ENCODE measurements at places on chromosomes 5 and 9.

- DNase-seq: no peak
Observed at GRCh38 chr5:75611311-75612225, at the start of gene ANKDD1B. Gene ANKDD1B (plus strand): TSS chr5:75611453. CDS start chr5:75611635, 182 bp downstream.

DNA sequence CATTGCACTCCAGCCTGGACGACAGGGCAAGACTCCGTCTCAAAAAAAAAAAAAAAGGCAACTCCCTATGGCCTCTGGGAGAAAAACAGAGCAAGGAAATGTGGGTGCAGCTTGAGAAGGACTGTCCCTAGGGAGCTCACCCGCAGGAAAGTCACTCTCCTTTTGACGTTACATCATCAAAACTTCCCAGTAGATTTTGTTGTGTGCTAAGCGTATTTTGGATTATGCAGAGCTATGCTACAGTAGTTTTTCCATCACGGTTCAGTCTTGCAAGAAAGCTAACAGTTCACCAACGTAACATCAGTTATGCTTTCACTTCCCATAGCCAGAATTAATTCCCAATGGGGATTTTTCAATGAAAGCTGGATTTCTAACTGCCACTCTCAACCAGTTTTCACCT lies 138.8 kb downstream of the HSD17B3 start:
- no peak for DNase-seq

DNA sequence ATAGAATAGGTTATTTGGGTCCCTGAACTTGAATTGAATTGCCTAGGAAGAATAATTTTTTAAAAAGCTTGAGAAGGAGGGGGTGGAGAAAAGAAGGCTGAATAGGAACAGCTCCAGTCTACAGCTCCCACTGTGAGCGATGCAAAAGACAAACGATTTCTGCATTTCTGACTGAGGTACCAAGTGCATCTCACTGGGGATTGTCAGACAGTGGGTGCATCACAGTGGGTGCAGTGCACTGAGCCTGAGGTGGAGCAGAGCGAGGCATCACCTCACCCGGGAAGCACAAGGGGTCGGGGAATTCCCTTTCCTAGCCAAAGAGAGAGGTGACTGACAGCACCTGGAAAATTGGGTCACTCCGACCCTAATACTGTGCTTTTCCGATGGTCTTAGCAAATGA lies 782.2 kb upstream of the RGMB start:
- no peak for DNase-seq

DNA sequence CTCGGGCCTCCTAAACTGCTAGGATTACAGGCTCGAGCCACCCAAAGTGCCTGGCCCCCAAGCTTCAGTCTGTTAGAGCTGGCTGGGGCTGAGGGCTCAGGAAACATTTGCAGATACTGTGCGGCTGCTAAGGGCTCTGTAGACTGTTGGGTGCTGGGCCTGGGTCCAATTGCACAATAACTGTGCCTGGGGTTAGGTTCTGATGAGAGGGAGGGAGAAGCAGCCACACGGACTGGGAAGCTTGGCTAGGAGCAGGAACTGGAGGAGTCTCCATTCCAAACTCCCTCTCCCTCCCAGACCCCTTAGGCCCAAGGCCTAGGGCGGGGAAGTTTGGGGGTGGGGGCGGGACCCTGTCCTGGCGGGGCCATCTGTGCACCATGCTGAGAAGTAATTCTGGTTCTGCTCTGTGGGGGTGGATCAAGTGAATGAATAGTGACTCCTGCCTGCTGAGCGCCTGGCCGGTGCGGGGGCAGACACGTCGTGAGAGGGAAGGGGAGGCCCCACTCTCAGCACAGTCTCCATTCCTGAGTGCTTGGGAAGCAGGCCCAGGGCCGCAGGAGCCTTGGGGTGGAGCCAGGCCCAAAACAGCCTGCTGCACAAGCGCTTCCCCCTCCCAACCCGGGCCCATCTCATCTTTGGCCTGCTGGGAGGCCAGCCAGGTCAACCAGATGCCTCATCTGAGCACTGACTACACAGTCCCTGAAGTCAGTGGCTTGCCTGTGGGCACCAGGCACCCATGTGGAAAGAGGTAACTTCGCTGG lies 1.5 kb downstream of the ASS1 start:
- no peak for DNase-seq

GRCh38 chr5:9209846-9210492 lies 335.9 kb downstream of the SEMA5A start:
- no peak for DNase-seq

DNA sequence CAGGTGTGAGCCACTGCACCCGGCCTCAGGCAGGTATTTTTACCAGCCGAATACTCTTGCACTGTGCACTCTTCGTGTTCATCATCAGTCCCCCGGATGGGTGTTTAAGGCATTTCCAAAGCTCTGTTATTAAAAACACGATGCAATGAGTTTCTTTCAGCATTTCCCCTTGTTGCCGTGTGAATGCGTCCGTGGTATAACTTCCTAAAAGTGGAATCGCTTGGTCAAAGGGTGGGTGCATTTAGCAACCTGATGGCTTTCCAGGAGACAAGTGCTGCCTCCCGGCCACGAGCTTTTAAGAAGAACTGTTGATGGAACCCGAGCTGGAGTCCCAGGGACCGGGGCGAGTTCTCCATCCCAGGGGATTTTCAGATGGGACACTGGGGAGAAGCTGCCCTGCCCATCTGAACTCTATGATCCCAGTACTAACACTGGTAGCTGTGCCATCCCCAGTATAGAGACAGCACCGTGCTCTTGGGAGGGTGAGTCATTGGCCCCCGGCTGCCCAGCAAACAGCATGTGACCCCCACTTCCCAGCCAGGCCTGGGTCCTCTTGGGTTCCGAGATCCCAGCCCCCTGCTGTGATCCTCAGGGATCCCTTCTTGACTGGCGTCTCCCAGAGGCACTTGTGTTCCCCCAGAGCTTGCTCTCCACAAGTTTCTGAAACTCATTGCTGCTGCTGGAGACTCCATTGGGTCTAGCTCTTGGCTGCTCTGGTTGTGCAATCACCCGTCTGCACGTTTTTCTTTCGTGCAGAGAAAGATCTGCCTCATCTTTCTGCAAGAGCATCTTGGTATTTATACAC lies 169.5 kb upstream of the IER5L start:
- no peak for DNase-seq

- no peak for DNase-seq
Observed at GRCh38 chr5:763397-763796, 21.1 kb downstream of the ZDHHC11B start.

DNA sequence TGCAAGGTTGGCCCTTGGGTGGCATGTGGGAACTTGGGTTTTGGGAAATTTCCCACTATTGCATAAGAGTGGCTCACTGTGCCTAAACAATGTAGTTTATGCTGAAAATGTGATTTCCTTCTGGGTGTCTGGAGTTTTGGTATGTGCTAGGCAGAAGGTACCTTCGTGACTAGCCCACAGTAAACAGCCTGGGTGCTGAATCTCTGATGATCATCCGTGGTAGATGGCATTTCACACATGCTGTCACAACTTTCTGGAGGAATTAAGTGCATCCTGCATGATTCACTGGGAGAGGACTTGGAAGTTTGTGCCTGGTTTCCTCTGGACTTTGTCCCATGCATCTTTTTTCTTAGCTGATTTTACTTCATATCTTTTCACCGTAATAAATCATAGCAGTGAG lies 64.5 kb downstream of the LNPEP start:
- no peak for DNase-seq

GRCh38 chr5:10849278-10849677 lies 88.2 kb upstream of the DAP start:
- no peak for DNase-seq

Measured in stimulated activated CD4-positive, alpha-beta T cell treated with anti-CD3 and anti-CD28 coated beads, Interleukin-12 subunit alpha, Interleukin-12 subunit beta, amount 100 ng/mL, for 24 hours (primary cell).